HFFc6 (cell line): ENCODE measurements at places on chromosomes 7 and 10.

DNA sequence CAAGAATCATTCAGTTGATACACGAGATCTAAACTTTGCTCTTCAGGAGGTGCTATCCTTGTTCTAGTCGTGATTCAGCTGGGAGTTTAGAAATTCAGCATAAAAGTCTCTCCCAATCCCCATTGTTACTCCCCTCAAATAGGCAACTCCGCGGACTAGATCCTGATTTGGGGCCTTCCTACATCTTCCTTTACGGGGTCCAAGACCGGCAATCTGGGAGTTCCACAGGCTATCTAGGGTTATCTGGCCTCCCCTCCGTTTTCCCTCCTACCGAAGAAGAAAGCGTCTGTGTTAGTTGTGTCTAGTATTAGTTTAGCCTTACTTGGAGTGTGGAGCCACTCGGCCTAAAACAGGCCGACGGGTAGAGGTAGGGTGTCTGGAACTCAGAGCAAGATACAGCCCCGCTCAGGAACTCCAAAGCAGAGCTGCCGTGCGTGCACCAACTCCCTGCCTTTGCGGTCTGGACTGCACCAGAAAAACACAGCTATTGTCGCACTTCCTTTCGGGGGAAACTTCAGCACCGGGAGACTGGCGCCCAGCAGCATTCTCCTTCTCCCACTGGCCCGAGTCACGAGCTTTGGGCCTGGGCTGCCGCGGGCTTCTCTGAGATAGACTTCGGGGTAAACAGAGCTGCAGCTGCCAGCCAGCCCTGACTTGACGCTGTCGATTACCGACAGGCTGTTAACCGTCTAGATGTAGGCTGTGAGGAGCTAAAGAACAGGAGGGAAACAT lies 1.5 kb upstream of the DLX5 start:
- no peak for DNase-seq

DNA sequence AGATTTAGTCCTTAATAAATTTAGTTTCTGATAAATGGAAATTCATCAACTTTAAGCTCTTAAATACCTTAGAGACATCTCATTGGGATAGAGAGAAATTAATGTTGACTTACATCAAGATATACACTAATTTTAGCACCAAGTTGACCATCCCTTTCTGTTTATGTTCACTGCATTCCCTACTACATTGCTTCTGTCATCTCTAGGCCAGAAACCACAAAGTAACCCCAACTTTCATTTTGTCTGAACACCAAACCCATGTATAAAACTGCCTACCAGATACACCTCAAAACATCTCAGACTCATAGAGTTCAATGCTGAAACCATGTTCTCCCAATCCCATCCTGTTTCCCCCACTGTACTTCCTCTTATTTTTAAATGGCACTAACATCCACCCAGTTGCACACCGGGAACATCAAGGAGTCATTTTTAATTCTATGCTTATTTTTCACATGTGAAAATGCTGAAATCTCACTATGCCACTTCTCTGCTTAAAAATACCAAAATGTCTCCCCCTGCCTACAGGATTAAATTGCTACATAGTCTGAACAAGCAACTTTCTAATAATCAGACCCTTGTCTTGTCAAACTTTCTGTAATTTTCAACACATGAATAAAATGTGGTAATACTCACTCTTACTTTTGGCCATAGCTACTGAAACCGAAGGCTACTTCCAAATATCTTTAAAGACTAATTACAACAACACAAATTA lies 201.6 kb downstream of the SEMA3D start:
- peak; percentile 18 for DNase-seq

DNA sequence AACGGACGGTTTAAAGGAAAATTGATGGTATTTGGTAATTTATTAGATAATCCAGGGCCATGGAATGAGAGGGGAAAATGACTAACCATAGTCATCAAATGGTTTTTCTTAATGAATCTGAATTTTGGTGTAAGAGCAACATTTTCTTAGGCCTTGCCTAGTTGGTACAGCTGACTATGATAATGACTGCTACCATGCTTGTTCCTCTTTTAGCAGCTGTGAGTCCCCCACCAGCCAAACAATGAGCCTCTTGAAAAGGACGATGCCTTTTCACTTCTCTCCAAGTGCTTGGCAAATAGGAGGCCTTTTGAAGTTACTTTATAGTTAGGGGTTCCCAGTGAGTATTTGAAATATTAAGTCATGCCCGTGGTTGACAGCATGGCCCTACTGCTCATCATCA lies 53.0 kb downstream of the TRUB1 start:
- DNase-seq: no peak

DNA sequence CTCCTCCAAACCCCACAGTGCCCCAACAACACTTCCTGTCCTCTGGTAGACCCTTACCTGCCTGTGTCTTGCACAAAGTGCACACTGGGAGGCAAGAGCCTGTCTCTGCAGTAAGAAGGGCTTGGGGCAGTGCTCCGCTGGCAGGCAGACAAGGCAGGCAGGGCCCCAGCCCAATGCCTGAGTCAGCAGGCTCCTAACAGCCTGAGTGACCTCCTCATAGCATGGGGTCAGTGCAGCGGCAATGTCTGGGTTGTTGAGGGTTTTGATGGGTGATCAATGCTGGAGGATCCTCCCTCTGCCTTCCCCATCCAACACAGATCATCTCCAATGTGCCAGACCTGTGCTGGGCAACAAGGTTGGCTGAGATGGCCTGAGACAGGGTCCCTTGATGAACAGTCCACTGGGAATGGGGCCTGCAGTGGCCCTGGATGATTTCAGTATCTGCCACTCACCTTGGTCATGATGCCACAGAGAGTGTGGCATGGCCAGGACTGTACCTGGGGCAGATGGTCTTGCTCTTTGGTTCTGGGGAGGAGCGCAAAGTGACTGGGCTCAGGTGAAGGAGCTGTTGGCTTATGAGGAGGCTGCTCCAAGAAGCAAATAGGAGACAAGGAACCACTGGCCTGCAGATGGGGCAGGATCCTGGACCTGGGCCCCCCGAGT lies 55.6 kb upstream of the CAMK2B start:
- DNase-seq: no peak

GRCh38 chr7:130994378-130995115 lies 260.5 kb upstream of the KLF14 start:
- no peak for DNase-seq

DNA sequence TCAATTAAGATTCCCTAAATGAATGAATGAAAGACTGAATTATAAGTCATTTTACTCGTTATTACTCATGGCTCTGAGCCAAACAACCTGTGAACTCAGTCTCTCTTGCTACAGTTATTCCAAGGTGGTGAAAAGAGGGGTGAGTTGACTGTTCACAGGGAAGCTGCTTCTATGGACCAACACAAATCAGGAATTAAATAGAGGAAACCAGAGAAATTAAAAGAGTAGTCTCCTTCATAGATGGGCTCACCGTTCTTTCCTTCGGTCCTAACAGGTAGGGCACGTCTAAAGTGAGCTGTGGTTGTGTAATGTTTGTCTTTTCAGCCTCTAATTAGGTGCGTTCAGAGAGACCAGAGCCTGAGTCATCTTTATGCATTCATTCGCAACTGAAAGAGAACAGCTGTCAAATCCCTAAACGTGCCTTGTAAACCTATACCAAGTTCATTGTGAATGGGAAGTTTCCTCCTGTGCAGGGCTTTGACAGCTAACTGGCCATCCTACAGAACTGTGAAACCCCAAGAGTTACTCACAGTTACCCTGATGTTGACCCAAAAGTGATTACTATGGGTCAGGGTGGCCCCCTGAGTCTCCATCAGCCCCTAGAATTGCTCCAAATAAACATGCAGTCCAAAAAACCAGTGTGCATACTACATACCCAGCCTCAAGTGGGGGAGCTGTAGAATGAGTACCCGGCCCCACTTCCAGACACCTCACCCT lies 18.2 kb upstream of the C10orf53 start:
- DNase-seq: no peak

- DNase-seq: no peak
Observed at GRCh38 chr10:123297175-123297574, 143.0 kb downstream of the BUB3 start.

- no peak for DNase-seq
Observed at GRCh38 chr10:98953251-98953650, 282.4 kb downstream of the HPSE2 start.

DNA sequence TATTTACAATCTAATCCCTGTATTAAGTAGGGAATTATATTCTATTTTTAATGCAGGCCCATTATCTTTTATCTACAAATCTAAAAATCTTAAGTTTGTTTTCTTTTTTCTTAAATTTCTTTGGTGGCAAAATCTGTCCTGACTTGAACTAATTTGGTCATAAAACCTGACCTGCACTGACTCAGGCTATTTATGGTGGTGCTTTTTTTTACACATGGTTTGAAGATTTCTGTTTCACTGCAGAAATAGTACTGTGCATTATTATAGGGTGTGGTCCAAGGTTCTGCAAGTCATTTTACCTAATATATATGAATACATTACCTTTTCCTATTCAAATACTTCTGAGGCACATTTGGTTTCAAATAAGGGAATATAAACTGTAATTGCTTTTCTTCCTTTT lies 137.0 kb downstream of the CD36 start:
- DNase-seq: no peak

DNA sequence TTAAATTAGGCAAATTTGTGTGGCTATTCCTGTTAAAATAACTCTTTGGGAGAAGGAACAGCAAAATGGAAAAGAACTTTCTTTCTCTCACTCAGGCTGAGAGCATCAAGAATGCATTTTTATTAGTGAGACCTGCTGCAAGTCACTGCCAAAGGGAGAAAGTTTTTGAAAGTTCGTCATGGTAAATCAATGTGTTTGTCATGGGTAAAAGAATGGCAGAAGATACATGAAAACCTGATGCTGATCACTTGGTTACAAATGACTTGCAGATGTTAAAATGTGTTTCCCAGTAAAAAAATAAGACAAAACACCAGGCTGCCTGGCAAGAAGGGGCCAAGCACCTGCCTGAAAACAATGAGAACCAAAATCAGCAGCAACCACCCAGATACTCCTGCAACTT lies 484.7 kb upstream of the NRP1 start:
- DNase-seq: peak; percentile 10

DNA sequence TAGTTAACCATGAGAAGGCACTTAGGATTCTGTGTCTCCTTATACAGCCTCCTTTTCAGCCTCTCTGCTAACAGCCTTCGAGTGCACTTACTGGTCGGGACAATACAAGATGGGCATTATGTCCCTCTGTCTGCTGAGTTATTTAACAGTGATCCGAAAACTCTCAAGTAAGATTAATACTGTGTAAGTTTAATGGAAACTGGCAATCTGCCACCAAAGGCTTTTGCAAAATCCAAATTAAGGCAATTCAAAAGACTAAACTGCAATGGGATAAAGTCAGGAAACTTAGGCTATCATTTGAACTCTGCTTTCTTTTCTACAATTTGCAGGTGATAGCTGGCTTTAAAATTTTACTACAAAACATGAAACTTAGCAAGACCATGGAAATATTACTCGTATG lies 477.8 kb downstream of the TFEC start:
- no peak for DNase-seq

DNA sequence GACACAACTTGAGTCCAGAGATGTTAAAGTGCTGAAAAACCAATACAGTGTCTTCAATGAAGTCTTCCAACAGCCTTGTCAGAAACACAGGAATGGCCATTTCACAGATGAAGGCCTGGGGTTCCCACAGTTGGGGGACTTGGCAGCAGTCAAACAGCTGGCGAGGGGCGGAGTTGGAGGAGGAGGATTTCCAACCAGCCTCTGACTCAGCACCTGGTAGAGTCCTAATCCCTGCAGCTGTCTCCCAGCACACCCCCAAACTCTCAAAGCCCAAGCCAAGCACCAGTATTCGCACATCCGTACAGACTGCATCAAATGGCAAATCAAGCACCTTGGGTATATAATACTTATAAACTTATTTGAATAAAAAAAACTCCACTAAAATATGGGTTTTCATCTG lies 28.0 kb downstream of the CTBP2 start:
- no peak for DNase-seq

GRCh38 chr7:48244864-48245271 lies 73.6 kb downstream of the ABCA13 start:
- DNase-seq: no peak

- DNase-seq: no peak
Observed at GRCh38 chr10:120260456-120260855, 196.6 kb upstream of the PLPP4 start.
